ENCODE measurements at places on chromosomes 11 and 22. TPM values are rescaled to one million over a fixed set of nuclear protein-coding genes. Genes with fewer than 3 reads are reported as not detected.

Gene BEST1
- 0.22 TPM for polyA plus RNA-seq

Gene TRPM5
- polyA plus RNA-seq: not detected

Gene MS4A3
- 0.25 TPM for polyA plus RNA-seq

Gene IL10RA
- polyA plus RNA-seq: 2.3 TPM

Gene CWC15
- 47.0 TPM for polyA plus RNA-seq

Gene DGCR6
- 1.3 TPM for polyA plus RNA-seq

Gene RASL10A
- 0.10 TPM for polyA plus RNA-seq

Gene OR6T1
- not detected for polyA plus RNA-seq

Gene PAMR1
- polyA plus RNA-seq: 2.0 TPM

All from liver (tissue), 10 donors.